ENCODE measurements at places on chromosomes 16 and 17.

GRCh38 chr16:29977063-29977825 lies 3.6 kb downstream of the TAOK2 start:
- DNase-seq, result no peak

- peak; percentile 82 for DNase-seq
Measured at GRCh38 chr16:4801962-4802658, at the start of gene ROGDI. Gene ROGDI (minus strand): TSS chr16:4802633. CDS start chr16:4802571, 62 bp downstream.

DNA sequence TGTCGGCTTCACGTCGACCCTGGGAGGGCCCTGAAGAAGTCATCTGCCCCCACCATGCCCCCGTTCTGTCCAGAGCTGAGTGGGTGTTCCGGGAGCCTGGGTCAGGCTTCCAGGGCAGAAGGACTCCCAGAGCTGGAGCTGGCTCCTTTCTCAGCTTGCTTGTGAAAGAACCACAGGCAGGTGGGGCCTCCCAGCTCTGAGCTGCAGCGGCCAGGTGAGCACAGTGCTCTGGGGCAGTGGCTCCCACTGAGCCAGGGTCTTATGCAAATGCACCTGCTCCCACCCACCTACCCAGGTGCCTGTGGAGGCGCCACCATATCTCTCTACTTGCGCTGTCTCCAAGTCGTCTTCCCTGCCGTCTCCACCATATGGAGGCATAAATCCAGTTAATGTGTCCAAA lies 140.0 kb upstream of the RPL38 start:
- no peak for DNase-seq

DNA sequence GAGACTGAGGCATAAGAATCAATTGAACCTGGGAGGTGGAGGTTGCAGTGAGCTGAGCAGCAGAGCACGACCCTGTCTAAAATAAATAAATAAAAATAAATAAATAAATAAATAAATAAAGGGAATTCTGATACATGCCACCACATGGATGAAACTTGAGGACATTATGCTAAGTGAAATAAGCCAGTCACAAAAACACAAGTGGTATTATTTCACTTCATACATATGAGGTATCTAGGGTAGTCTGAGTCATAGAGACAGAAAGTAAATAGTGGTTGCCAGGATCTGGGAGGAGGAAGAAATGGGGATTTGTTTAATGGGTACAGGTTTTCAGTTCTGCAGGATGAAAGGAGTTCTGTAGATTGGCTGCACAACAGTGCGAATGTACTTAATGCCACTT lies 16.3 kb downstream of the PIPOX start:
- no peak for DNase-seq

- no peak for DNase-seq
Measured at GRCh38 chr16:74713325-74713724, 12.7 kb upstream of the MLKL start.

- no peak for DNase-seq
Measured at GRCh38 chr17:44788139-44788538, 29.4 kb downstream of the ADAM11 start.

GRCh38 chr17:80169784-80170500 lies at the start of gene CARD14:
Gene CARD14 (plus strand): TSS chr17:80170030. CDS start chr17:80181439, 11,409 bp downstream.
- DNase-seq, result no peak

DNA sequence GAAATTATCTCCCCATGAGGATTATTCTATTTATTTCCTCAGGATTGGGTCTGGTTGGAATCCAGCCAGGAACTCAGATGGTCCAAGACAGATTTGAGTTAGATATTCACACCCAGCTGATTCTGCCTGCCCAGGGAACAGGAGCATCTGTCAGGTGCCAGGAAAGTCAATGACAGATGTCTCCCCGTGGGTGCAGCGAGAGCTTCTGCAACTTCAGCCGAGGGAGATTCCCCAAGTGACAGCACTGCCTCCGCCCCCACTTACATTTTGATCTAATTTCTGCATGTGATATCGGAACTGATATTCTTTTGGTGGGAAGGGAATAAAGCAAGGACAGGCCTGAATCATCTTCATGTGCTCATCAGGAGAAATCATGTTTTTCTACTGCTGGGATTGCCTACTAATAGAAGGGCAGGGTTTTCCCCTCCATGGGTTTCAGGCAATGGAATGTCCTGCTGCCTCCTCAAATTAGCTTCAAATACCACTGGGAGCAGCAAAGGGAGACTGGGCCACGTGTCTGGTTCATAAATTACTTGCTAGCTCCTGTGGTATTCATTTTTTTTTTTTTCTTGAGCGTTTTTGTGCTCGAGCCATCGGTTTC lies 15.7 kb upstream of the DHX8 start:
- no peak for DNase-seq

GRCh38 chr17:62822080-62822904 lies 14.2 kb upstream of the MARCHF10 start:
- no peak for DNase-seq

- no peak for DNase-seq
Measured at GRCh38 chr16:68954911-68955635, 111.7 kb downstream of the TANGO6 start.

DNA sequence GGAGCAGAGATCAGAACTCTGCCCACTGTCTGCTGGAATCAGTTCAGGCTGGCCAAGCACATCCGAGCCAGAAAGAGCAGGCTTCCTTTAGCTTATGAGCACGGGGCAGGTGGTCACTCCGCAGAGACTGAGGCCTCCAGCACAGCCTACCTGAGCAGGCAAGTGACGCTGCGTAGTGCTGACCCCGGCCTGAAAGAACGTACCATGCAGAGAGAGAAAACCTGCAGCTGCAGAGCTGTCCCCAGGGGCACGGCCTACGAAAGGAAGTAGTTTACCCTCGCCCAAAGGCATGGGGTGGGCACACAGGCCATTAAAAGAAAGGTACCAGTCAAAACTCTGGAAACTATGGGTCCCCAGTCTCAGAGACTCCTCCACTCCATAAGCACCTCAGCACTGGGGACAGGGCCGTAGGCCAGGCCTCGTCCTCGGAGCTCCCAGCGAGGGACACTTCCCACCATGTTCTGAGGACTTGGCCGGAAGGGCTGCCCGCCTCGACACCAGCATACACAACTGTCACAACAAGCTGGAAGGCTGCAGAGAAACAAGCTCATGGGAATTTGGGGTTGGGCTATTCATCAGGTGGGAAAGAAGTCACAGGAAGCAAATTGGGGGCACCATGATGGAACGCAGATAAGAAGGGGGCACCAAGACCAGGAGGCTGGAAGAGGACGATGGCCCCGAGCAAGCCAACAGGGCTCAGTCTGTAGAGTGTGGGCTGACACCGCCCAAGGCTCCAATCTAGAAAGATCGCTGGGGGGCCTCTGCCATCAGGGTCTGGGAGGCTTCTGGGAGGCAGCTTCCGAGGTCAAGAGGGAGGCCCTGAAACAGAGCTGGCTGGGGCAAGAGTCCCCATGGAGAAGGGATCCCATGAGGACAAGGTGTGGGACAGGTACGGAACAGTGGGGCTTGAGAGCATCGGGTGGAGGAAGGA lies 21.2 kb downstream of the MEAK7 start:
- DNase-seq, result no peak

GRCh38 chr17:41539979-41540701 lies 12.0 kb upstream of the KRT19 start:
- DNase-seq, result no peak

- no peak for DNase-seq
Measured at GRCh38 chr16:89738072-89738377, 16.7 kb downstream of the ZNF276 start.

GRCh38 chr16:27430512-27430911 lies 28.5 kb downstream of the IL21R start:
- no peak for DNase-seq

- DNase-seq, result no peak
Measured at GRCh38 chr17:31631766-31632165, 227.3 kb downstream of the COPRS start.

DNA sequence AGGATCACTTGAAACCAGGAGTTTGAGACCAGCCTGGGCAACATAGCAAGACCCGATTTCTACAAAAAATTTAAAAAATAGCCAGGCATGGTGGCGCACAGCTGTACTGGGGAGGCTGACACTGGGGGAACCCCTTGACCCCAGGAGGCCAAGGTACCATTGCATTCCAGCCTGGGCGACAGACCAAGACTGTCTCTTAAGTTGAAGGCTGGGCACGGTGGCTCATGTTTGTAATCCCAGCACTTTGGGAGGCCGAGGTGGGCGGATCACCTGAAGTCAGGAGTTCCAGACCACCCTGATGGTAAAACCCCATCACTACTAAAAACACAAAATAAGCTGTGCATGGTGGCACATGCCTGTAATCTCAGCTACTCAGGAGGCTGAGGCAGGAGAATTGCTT lies 74.9 kb downstream of the LITAF start:
- DNase-seq, result no peak

DNA sequence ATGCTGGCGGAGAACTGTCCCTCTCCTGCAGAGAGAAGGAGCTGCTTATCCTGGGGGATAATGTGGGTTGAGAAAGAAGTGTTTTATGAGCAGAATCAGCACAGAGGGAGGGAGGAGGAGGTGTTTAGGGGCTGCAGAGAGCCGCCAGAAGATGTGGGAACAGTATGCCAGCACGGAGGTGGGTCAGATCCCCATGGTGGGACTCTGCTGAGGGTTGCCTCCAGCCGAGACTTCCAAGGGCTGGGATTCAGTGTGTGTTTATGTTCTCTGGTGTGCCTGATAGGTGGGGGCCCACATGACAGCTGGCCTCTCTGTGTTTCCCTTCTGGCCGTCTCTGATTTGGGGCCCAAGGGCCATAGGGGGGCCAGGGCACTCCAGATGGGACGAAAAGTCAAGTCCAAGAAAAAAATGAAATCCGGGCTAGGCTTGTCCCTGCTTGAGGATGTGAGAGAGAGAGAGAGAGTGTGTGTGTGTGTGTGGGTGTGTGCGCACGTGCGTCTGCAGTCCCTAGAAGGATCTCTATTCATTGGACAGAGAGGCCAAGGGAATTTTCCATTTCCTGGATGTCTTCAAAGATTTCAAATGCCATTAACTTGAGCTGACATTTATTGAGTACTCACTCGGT lies 21.6 kb downstream of the PRKCB start:
- DNase-seq, result no peak

DNA sequence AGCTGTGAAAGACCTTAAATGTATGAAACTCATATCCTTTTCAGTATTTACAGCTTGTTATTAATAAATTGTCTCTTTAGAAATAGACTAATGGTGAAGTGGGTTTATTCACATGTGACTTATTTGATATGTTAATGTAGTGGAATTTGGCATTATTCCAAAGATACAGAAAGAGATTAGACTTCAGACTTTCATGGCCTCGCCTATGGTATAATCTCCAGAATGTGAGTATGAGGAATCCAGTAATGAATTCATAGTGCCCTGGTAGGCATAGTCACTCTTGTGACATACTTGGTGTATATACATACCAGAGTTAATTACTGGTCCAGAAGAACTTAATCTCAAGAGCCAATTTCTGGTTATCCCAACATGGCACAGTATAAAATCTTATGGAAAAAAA lies 72.7 kb downstream of the OMG start:
- DNase-seq, result no peak

GRCh38 chr17:35795871-35796265 lies 427 bp upstream of the MMP28 start:
- DNase-seq, result no peak

DNA sequence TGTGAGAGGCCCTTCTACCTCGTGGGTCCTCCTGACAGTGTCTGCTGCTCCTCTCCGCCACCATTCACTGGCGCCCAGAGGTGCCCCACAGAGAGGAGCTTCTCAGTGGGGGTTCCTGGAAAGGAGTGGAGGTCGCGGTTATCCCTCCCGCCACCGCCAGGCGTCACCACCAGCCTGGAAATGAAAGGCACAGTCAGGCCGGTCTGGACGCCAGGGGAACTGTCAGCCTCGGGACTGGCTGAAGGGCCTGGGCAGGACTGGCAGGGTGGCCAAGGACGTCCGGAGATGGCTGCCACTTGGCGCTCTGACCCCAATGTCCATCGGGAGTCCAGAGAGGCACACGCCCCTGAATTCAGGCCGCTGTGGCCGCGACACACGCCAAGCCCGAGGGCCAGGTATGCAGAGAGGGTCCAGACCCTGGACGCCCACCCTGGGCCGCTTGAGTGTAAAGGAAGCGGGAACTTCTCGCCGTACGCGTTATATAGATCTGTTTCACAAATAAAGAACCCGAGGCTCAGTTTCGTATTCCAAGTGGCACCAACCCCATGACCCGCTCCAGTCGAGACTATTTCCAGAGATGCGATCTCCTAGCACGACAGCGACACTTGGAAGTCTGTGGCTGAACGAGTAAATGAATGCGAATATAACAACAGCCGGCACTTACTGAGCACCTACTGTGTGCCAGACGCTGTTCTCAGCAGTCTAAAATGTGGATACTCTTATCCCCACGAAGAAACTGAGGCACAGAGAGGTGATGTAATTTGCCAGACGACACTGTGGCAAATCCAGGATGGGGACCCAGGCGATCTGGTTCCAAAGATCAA lies 7.6 kb upstream of the NXPH3 start:
- DNase-seq, result peak; percentile 73

DNA sequence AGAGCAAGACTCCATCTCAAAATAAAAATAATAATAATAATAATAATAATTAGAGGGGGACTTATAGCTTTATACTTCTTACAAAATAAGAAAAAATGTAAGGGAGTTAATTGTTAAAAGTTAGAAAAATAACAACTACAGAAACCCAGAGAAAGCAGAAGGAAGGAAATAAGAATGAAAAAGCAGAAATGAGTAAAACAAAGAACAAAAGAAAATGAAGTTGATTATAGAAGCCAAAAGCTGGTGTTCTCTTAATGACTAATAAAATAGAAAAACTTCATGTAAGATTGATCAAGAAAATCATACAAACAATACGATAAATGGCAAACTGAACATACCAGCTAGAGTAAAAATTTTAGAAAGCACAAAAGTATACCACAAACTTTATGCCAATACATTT lies 6.8 kb upstream of the NSMCE1 start:
- DNase-seq, result no peak

DNA sequence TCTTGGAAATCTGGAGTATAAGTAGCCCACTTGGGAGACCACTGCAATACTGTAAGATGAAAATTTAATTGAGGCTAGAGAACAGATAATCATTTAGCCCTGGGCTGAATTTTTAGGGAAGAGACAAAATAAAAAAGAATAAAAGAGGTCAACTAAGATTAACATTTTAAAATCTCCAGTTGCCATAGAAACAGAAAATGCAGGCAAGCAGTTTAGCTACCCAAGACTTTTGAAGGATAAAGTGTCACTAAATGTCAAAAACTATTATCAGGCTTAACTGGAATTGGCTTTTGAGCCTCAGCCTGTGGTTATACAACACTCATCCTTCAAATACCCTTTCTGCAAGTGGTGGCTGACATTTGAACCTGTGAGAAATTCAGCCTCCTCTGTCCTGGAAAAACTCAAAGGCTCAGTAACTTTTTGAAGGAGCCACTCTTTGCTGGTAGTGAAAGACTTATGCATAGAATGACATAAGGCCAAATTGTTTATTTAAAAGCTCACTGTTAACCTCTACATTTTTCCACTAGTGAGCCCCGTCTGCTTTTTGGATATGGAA lies 220.7 kb upstream of the KCNJ16 start:
- no peak for DNase-seq

DNA sequence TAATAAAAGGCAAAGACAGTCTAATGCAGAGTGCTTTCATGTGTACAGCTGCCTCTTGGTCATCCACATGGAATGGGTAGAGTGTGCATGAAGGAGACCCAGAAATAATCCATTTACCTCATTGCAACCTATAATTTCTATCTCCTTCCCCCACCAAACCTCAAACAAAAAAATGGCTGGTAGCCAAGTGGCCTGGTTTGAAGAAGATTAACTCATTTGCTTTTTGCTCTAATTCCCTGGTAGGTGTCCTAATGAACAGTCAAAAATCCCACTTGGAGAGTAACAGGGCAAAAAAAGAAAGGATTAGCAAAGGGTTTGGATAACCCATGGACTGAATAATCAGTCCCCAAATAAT lies 13.0 kb upstream of the LYRM9 start:
- no peak for DNase-seq

GRCh38 chr17:45948881-45949624 lies 50.0 kb upstream of the STH start:
- DNase-seq, result peak; percentile 45

- DNase-seq, result no peak
Measured at GRCh38 chr16:951660-952301, 19.0 kb downstream of the LMF1 start.
